ENCODE measurements at places on chromosomes 7 and 10.
A peak's percentile ranks its signal among the peaks of the same experiment; 100 is the strongest.

DNA sequence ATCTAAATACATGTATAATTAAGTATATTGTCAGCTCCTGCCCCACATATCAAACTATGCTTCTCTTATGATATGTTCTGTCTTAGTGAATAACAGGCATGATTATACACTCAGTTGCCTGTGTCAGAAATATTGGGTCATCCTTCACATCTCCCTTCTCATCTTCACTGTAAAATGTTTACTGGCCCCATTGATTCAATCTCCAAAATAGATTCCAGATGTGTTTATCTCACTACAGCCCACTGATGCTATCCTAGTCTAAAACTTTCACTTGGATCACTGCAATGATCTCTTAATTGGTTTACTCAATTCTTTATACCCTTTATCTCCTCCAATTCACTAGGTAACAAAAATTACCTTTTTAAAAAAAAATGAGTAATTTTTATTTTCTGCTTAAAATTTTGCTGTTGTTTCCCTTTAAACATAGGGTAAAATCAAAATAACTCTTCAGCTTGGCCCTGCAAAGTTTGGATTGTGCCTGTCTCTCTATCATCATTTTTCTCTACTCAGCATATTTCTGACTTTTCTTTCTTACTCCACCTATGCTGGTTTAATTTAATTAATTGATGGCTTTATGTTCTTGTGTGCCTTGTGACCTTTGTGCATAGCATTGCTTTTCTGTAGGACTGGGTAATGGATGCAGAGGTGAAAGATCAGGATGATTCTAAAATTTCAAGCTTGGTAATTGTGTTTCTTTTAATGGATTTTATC, 233.9 kb upstream of the FOXP2 start:
- no peak for DNase-seq

DNA sequence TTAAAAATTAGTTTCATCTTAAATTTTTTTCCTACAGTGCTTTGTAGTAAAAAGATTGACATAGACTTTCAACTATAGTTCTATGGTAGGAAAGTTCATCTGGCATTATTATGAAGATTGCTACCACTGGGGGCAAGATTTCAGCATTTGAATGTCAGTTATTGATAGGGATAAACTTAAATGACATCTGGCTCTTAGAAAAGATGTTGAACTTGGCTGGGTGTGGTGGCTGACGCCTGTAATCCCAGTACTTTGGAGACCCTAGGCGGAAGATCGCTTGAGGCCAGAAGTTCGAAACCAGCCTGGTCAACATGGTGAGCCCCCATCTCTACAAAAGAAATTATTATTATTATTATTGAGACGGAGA, 1.4 kb upstream of the TRA2A start:
- DNase-seq: no peak

GRCh38 chr10:114233482-114233881, 5.6 kb upstream of the VWA2 start:
- no peak for DNase-seq

DNA sequence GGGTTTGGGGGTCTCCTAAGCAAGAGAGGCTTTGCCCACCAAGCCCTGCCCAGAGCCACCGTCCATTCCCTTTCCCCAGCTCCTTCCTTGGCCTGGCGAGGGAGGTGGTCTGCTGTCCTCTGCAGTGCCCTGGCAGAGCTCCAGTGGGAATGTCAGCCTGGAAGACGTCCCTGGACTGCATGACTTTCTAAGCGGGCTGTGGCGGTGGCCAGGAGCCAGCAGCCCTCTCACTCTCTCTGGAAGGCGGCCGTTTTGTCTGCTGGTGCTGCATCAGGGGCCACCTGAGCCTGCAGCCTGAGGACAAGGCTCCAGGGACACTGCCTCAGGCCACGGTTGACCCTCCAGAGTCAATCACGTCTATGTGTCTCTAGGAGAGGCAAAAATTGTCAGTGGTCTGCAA, 271.0 kb downstream of the SKAP2 start:
- DNase-seq: no peak

GRCh38 chr7:120792091-120792860, 65.7 kb downstream of the TSPAN12 start:
- peak; percentile 30 for DNase-seq

- no peak for DNase-seq
Measured at GRCh38 chr7:129918922-129919321, 33.8 kb downstream of the UBE2H start.

DNA sequence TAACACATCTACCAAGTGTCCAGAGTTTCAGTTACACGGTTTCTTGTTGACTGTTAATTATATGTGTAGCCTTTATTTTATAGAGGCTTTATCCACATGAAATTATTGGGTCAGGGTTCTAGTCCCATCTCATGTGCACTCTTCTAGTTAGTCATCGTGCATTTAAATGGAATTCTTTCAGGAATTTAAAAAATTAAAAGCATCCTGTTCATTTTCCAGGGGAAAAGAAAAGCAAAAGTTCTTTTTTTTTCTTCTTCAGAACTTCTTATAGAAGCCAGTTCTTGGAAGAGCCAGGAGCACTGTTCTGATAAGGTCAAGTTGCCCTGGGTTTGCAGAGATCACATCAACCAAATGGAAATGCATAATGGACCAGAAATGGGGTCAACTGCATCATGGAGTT, 324.7 kb downstream of the INHBA start:
- DNase-seq: no peak

All from stimulated activated CD8-positive, alpha-beta memory T cell treated with anti-CD3 and anti-CD28 coated beads, Interleukin-2, amount 100 ng/mL, for 48 hours (primary cell).